ENCODE measurements at places on chromosomes 7 and 10.

GRCh38 chr7:335358-336148 is 45.6 kb downstream of the FOXL3 start:
- no peak for DNase-seq

- no peak for DNase-seq
Observed at GRCh38 chr7:90552521-90552920, 43.6 kb upstream of the CDK14 start.

DNA sequence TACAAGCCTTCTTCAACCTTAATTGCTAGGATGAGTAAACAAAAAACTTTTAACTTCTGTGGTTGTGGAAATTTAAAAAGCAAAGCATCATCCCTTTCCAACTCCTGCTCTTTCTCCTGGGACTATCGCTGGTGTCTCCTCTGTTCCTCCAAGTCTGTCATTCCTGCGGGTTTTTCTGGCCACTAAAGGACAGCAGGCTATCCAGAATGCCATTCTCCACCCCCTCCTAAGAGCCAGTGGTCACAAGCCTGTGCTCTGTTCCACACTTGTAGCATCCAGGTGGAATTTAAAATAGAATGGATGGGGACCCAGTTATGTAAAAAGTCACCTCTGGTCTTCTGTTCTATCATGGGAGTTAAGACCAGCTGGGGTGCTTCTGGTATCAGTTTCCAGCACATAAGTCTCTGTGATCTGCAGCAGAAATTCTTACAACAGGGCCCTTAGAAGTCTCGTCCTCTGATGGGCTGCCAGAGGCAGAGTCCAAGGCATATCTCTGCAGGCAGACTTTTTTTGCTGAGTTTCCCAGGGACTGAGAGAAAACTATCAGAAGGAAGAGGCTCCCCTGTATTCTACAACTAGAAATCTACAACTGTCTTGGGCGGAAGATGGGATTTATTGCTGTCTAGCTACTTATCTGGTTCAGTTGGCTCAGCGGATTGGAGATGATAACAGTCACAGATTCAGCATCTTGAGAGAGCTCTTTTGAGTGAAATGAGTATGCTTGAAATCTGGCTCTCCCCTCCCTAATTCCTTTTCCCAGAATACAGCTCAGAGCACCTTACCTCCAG is 5.1 kb upstream of the WNT16 start:
- DNase-seq: no peak

DNA sequence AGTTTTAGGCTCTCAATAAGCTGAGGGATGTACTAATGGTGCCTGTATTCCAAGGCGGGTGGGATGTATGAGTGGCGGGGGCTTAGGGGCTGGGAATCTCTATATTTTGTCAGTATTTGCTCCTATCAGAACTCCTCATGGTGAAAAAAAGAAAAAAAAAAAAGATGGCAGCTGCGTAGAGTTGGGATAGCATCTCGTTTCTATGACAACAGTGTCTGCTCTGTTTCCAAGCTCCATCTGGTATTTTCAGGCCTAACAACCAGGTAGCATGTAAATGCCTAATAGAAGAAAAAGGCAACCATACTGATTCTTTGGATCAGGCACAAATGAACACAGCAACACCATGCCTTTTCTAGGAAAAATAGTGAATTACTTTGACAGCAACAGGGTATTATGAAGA is 11.7 kb upstream of the CCDC172 start:
- DNase-seq: no peak

GRCh38 chr7:12827920-12828319 is 140.5 kb downstream of the ARL4A start:
- DNase-seq: no peak

DNA sequence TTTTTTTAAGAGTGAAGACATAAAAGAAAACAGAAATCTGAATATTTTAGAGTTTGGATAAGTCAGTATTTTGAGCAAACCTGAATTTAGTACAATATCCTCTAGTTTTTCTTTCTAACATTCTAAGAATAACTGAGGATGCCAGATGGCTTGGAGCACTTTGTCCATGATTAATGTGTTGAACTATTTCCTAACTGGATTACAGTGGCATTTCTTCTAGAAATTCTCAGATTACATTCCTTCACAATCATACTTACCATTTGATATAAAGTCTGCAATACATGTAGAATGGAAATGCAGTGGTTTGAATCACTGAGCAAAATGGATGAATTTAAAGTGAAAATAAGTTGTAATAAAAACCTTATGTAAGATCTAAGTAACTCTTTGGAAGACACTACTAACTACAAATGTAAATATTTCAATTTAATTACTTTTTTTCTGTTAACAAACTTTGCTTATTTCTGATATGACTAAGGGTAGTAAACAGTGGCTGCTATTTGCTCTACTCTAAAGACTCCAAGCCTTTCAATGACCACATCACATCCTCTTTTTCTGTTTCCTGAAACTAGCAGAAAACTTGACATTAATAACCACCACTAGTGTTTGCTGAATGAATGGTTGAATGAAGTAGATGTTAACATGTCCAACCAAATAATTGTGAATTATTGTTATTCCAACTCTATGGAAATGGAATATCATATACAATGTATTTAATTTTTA is 102.8 kb downstream of the PRKG1 start:
- no peak for DNase-seq

DNA sequence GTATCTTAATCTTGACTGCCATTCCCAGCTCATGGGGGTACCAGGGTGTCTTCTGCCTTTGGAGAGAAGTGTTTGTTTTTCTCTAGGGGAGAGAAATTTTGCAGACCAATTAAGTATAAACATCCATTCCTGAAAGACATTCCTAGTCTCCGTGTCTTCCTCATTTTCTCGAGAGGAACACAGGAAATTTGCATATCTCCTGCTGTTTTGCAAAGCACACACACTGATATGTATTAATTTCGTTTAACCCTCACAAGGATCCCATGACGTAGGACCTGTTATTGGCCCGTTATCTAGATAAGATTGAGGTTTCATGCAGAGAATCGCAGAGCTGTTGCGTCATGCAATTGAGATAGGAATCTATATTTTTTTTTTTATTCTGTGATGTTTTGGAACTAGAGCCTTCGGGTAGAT is 944 bp downstream of the RHBDD2 start:
- no peak for DNase-seq

DNA sequence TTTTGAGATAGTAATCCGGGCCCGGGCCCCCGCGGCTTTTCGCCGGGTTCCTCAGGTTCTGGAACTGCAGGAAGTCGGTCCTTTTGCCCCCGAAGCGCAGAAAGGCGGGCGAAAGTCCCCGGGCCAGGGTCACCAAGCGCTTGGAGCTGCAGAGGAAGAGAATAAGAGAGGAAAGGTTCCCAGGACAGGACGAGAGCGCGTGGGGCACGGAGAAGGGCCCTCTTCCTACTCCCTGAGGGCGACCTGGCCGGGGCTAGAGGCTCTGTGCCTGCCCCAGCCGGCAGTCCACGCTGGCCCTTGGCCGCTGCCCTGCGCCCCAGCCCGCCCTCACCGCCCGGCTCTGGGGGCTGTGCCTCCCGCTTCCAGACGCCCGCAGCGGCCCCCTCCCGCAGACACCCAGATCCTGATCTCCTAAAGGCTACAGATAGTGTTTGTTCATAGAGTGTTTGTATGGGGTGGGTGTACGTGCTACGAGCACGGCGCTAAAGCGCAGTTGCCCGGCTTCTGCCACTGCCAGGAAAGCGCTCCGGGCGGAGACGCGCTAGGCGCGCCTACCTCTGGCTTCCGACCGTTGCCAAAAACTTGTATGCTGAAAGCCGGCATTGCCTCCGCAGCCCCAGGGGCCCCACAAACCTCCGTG is 3.2 kb downstream of the HPSE2 start:
- DNase-seq: no peak

DNA sequence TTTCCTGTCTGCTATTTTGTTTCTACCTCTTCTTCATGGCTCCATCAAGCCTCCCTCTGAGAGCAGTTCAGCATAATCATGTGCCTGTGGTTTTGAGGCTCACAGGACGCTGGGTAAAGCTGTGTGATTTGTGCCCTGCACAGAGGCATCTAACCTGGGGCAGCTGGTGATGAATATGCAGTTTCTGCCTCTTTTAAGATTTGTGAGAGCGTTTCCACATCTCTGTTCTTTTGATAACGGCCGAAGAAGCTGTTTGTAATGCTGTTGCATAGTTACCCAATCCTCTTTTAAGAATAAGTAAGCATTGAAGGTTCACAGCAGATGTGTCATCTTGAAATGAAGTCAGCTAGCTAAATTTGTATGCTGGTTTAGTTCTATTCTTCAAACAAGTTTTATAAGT is 45.2 kb downstream of the PNLIPRP3 start:
- no peak for DNase-seq

DNA sequence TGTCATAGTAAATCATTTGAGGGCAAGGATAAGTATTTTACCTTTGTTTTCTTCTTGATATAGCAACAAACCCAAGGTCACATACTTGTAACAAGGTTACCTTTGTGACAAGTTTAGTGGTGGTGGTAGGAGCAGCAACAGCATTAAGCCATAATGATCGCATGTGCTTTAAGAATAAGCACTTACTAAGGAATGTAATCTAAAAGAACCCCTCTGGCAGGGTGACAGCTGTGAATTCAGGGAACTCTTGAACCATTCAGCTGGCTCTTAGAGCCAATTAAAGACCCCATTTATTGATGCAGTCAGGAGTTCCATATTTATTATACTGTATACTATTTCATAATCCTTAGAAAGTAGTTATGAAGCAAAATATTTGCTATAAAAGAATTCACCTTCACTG is 370.8 kb downstream of the EXOC4 start:
- DNase-seq: no peak

DNA sequence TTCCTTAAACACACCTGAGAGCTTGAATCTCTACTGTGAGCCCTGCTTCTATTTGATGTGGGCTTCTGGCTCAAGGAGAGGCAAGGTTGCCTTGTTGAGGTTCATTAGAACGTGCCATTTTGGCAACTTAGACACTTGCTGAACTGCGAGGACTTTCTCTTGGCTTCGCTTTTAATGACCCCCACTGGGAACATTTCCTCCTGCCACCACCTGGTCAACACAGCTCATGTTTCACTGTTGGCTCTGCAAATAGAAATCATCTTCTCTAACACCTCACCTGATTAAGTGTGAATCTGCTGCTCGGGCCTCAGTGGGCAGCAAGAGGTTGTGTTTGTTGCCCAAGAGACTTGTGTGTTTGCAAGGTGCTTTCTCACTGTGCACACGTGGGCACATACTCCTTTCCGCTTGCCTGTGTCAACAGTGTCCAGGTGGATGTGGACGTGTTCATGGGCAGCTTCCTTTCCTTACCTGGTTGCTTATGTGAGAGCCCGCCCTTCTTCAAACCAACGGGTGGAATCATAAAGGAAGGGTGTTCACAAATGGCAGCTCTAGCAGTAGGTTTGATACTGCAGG is 147.0 kb downstream of the NRP1 start:
- no peak for DNase-seq

DNA sequence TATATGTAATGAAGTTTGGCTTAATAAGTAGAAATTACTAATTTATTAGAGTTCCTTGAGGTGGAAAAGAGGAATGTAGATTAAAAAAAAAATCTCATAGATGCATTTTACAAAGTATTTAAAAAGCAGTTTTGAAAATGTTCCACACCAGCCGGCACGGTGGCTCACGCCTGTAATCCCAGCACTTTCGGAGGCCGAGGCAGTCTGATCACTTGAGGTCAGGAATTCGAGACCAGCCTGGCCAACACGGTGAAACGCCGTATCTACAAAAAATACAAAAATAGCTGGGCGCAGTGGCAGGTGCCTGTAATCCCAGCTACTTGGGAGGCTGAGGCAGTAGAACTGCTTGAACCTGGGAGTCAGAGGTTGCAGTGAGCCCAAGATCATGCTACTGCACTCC is 3.2 kb upstream of the CHRM2 start:
- no peak for DNase-seq

DNA sequence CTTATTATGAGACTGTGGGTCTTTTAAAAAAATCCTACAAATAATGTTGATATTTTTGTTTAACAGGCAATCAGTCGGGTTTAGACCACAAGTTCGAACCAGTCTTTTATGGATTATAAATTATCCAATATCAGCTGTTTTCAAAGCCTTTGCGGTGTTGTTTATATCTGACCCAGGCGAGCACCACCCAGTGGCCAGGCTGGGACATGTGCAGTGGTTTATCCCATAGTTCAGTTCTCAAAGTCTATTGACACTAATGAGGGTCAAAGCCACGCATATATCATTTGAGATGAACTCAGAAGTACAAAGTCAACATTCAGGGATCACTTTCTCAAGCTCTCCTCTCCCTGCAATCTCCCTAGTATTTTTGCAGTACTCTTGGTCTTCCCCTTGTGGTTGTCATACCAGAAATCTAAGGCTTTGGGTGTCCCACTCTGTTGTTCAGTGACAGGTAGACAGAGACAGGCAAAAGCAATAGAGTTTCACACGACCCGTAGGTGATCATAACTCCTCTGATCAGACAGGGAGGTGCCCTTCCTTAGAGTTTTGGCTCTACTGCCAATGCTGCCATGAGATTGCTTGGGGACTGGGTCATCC is 117.4 kb upstream of the POM121L12 start:
- no peak for DNase-seq

DNA sequence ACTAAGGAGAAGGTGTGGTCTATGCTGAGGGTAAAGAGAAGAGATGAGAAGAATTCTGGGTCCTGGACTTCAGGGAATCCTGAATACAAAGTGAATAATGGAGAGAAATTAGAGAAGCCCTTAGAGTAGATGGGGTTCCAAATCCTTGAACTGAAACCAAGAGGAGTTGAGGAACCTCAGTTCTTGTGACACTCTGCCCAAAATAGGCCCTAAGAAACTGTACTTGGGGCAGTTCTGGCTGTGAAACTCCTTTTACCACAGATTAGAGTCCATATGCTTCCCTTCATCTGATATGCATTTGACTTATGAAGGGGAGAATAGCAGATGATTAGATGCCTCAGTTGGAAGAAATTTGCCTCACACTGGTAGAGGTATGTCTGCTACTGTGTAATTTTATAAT is 19.0 kb downstream of the TES start:
- DNase-seq: no peak

DNA sequence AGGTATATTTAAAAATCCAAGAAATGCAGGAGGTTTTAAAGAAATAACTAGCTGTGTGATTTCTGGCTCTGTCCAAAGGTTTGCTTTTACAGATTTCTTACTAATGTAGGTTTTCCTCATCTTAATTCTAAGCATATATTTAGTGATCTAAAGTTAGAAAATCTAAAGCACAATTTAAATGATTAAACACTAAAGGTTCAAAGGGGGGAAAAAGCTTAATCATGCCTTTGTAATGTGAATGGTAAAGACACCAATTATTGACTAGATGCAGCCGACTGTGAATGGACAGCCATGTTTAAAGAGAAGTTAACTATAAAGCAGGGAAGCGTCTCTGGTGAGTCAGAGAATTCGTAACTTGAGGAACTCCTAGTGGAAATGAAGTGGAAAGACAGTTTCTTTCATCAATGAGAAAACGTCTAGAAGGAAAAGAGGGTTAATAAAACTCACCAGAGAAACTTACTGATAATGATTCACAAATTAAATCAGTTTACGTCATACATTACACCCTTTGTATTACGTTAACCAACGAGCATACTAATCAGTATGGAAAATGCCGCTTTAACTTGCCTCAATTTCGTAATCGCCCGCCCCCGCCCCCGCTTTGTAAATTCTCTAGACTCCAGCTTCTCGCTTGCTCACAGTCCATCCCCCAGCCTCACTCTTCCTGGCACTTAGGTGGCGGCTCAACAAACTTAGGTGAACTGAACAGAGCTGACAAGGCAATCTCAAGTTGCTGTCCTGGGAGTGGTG is 1.1 kb upstream of the HBP1 start:
- DNase-seq: no peak

GRCh38 chr10:131635564-131636015 is 265.2 kb upstream of the PPP2R2D start:
- no peak for DNase-seq

GRCh38 chr7:157347217-157347904 is 10.6 kb downstream of the DNAJB6 start:
- DNase-seq: no peak
